ENCODE measurements at places on chromosomes 16 and 17. TPM values are rescaled to one million over a fixed set of nuclear protein-coding genes. Genes with fewer than 3 reads are reported as not detected.

AFMID gene
- polyA plus RNA-seq: 17.3 TPM

PLEKHH3 gene
- 23.6 TPM for polyA plus RNA-seq

ATAD5 gene
- polyA plus RNA-seq: 0.14 TPM

CCL14 gene
- 77.3 TPM for polyA plus RNA-seq

DNA sequence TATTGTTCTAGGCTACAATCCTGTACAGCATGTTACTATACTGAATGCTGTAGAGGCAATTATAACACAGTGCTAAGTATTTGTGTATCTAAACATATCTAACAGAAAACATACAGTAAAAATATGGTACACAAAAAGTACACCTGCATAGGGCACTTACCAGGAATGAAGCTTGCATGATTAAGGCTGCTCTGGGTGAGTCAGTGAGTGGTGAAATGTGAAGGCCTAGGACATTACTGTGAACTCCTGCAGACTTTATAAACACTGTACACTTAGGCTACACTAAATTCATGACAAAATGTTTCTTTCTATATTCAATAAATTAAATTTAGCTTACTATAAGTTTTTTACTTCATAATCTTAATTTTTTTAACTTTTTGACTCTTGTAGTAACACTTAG is 37.1 kb downstream of the AMFR start:
- no peak for DNase-seq

DNA sequence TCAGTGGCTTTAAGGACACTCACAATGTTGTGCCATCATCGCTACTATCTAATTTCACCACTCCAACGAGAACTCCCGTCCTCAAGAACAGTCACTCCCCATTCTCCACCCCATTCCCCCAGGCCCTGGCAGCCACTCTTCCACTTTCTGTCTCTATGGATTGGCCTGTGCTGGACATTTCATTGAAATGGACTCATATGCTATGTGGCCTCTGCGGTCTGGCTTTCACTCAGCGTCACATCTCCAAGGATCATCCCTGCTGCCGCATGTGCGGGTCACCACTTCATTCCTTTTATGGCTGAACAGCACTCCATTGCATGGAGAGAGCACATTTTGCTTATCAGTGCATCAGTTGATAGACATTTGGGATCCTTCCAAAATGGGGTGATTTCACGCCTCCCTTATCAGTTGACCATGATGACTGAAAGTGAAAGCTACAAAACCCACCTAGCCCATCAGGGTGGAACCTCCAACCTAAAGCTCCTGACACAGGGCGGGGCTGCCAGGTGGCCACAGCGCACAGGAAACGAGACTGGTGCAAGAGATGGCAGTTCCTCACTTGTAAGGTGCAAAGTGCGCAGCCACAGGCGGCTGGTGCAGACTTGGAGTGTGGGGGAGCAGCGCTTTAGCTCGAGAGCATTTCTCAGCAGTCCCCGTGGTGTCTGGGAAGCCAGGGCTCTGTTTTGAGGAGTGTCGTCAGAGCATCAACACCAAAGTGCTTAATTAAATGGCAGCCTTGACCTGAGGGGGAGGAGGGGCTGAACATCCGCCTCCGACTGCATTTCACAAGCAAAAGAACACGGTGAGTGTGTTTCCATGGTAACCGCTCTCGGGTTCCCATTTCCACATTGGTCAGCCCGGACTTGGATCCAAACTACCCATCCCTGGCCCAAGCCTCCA is 23.8 kb downstream of the COTL1 start:
- no peak for DNase-seq

- DNase-seq: no peak
These were observed 28.2 kb downstream of the TBX4 start for GRCh38 chr17:61480414-61480807.

Data from heart right ventricle (tissue), 16 donors.